ENCODE measurements at places on chromosomes 1 and 21.
A peak's percentile ranks its signal among the peaks of the same experiment; 100 is the strongest.

- H3K4me3 ChIP-seq = no peak overlapping the region
- H3K4me1 ChIP-seq = peaks cover 7% of the 10 kb centered on the region
- peak; percentile 28 for DNase-seq
Observed at GRCh38 chr1:21818656-21819055, 6.6 kb downstream of the LDLRAD2 start.

DNA sequence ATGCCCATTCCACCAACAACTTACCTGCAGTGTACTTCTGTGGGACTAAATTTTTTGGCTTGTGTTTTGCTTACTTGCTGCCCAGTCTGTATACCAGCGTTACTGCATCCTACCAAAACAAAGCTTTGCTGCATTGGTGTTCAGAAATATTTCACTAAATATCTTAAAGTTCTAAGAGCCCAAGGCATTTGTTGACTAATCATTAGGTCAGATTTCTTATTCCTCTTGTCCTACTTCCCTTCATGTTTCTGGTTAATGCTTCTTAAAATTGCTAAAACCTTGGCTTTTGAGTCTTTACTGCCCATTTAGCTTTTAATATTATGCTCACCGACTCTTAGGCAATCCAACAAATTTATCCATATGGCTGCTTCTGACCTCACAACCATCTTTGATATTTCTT, 161.8 kb downstream of the DPYD start:
- no peak overlapping the region for H3K4me3 ChIP-seq
- no peaks in the 10 kb centered on the region for H3K36me3 ChIP-seq
- no peak overlapping the region for H3K27ac ChIP-seq

DNA sequence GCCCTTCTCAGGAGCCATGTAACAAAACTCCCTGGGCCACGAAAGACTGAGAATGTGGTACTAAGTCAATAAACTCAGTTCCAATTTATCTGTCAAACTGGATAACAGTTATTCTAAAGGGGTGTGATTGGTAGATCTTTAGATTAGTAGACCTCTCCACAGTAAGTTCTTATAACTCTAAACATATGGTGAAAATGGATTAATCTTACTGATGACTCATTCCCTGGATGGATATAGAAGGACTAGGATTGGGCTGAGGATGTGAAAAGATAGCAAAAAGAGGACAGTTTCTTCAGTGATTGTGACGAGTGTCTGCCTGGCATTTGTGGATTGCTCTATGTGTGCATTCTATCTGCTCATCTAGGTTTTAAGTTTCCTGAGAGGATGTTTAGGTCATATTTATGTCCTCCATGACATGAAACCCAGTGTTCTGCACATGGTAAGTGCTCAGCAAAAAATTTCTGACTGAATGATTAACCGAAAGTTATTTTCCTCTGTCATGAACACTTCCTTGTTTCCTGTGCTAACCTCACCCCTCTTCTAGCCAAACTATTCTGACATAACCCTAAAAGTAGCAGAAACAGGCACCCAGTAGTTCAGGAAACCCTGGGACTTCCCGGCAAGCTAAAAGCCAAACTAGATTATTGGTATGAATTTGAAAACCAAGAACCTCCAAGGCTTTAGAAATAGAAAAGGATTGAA, 397.5 kb upstream of the PLXNA2 start:
- H3K4me1 ChIP-seq = no peaks in the 10 kb centered on the region
- no peak for DNase-seq

- H3K4me1 ChIP-seq = no peaks in the 10 kb centered on the region
- DNase-seq = no peak
- H3K4me3 ChIP-seq = no peak overlapping the region
- no peaks in the 10 kb centered on the region for H3K36me3 ChIP-seq
Observed at GRCh38 chr1:231591466-231591865, 35.1 kb upstream of the DISC1 start.

DNA sequence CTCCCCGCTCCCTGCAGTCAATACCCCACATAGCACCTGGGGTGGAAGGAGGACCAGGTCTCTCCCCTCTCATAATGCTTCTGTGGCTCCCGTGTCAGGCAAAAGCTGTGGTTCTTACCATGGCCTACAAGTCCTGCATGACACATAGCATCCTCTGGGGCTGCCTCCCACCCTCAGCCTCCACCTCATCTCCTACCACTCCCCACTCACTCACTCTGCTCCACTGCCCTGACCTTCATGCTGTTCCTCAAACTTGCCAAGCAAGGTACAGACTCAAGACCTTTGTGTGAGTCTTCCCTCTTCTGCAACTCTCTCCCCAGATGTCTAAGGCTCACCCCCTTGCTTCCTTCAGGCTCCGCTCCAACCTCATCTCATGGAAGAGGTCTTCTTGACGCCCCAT, 28.0 kb upstream of the VANGL1 start:
- no peaks in the 10 kb centered on the region for H3K36me3 ChIP-seq
- H3K27me3 ChIP-seq = peaks cover 4% of the 10 kb centered on the region
- no peak for DNase-seq
- no peak overlapping the region for H3K4me3 ChIP-seq

- H3K4me3 ChIP-seq = no peak overlapping the region
- H3K27ac ChIP-seq = no peak overlapping the region
- no peaks in the 10 kb centered on the region for H3K4me1 ChIP-seq
- DNase-seq = no peak
- no peaks in the 10 kb centered on the region for H3K36me3 ChIP-seq
Observed at GRCh38 chr1:206128196-206128595, 11.0 kb upstream of the AVPR1B start.

DNA sequence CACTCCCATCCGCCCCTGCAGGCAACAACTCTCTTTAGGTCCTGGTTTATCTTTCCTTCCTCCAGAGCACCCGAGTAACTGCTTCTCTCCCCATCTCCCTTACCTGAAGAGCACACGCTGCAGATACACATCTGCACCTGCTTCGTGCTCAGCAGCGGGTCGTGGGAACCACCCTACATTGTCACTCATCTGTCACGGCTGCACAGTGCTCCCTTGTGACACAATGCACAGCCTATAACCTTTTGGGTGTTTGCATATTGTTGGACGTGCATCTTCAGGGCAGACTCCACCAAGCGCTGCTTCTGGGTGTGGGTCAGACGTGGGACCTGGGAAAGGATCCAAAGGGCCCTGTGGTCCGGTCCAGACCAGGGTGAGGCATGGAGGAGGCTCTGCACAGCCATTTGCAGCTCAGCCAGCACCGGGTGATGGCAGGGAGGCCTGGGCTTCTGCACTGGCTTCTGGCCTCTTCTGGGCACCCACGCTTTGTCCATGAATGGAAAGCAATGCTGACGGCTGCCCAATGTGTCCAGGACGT, 42.5 kb downstream of the WDR4 start:
- no peak overlapping the region for H3K4me3 ChIP-seq
- no peak overlapping the region for H3K27ac ChIP-seq
- H3K4me1 ChIP-seq = peaks cover 18% of the 10 kb centered on the region
- no peak for DNase-seq

- H3K27ac ChIP-seq = peak overlapping the region; percentile 14
- H3K27me3 ChIP-seq = no peaks in the 10 kb centered on the region
- no peak for DNase-seq
Observed at GRCh38 chr1:150477320-150477719, 9.9 kb upstream of the TARS2 start.

- peaks cover 11% of the 10 kb centered on the region for H3K36me3 ChIP-seq
- peak; percentile 61 for DNase-seq
- H3K27me3 ChIP-seq = no peaks in the 10 kb centered on the region
- peak overlapping the region; percentile 77 for H3K4me3 ChIP-seq
- H3K4me1 ChIP-seq = peaks cover 27% of the 10 kb centered on the region
Observed at GRCh38 chr1:227728059-227728891, 6.8 kb downstream of the JMJD4 start.

DNA sequence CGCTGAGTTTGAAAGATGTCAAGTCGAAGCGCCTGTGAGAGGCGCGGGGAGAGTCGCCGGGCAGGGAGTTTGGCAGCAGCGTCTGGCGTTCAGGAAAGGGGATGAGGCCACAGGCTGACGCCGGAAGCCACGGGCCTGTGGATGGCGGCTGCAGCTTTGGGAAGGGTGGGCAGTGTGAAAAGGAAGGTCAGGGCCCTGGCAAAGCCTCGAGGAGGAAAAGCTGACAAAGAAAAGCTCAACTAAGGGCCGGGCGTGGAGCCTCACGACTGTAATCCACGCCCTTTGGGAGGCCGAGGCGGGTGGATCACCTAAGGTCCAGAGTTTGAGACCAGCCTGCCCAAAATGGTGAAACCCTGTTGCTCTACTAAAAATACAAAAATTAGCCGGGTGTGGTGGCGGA, 25.2 kb upstream of the COX20 start:
- H3K27me3 ChIP-seq = no peaks in the 10 kb centered on the region
- H3K4me1 ChIP-seq = no peaks in the 10 kb centered on the region
- H3K4me3 ChIP-seq = no peak overlapping the region
- DNase-seq = no peak

DNA sequence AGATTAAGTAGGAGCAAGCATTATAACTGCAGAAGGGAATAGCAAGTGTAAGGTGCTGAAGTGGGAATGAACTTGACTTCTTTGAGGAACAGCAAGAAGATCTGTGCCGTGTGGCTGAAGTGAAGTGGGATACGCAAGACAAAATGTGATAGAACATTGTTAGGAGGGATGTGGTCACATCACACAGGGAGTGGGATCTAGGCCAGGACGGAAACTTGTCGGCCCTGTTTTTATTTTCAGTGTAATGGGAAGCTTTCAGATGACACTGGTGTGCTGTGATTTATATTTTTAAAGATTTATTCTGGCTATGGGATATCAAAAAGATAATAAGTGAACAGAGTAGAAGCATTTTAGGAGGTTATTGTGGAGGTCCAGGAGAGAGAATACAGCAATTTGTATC, 116.4 kb downstream of the PLA2G4A start:
- no peak for DNase-seq
- no peak overlapping the region for H3K27ac ChIP-seq
- H3K4me3 ChIP-seq = no peak overlapping the region
- H3K4me1 ChIP-seq = no peaks in the 10 kb centered on the region
- H3K36me3 ChIP-seq = no peaks in the 10 kb centered on the region
- no peaks in the 10 kb centered on the region for H3K27me3 ChIP-seq

GRCh38 chr1:153360592-153361479, 3.2 kb downstream of the S100A9 start:
- no peaks in the 10 kb centered on the region for H3K27me3 ChIP-seq
- peaks cover 19% of the 10 kb centered on the region for H3K4me1 ChIP-seq
- H3K27ac ChIP-seq = no peak overlapping the region
- no peak for DNase-seq
- H3K36me3 ChIP-seq = no peaks in the 10 kb centered on the region
- H3K4me3 ChIP-seq = no peak overlapping the region

- H3K27ac ChIP-seq = no peak overlapping the region
- no peak for DNase-seq
- H3K27me3 ChIP-seq = no peaks in the 10 kb centered on the region
Observed at GRCh38 chr21:39121600-39122355, 61.5 kb downstream of the PSMG1 start.

DNA sequence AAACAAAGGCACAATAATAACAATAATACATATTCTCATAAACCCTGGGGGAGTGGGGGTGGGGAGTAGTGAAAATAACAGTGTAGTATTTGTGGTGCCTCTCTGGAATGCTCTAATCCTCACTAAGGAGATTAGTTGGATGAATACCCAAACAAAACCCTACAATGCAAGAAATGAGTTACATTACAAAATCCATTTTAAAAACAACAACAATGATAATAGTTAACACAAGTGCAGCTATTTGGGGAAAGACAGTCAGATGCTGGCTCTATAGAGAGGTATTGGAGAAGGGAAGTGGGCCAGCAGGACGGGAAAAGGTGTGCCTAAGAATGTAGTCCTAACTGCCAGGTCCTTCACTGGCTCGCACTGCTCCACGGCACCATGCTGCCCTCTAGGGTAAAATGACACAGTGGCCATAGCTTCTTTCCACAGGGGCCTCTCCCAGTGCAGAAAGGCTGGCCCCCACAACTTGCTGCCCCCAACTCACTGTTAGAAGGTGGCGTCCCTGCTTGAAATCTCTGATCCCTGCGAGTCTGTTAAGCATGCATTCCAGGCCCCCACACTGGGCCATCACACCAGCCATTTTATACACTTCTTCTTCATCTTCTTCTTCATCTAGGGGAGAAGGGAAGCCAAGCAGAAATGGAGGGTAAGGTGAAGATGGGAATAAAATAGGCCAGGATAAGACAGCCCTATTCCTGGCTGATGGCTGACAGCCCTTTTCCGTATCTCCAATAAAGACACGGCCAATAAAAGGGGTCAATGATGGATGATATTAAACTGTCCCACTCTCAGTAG, 113.8 kb downstream of the UBR4 start:
- no peak overlapping the region for H3K4me3 ChIP-seq
- peak; percentile 48 for DNase-seq
- H3K27me3 ChIP-seq = no peaks in the 10 kb centered on the region
- peaks cover 100% of the 10 kb centered on the region for H3K36me3 ChIP-seq
- H3K4me1 ChIP-seq = no peaks in the 10 kb centered on the region

Data from CD4-positive, alpha-beta T cell (primary cell).